Stimulated activated CD8-positive, alpha-beta memory T cell treated with anti-CD3 and anti-CD28 coated beads, Interleukin-7, amount 100 ng/mL, for 4 hours (primary cell): ENCODE measurements at places on chromosomes 7 and 10.

DNA sequence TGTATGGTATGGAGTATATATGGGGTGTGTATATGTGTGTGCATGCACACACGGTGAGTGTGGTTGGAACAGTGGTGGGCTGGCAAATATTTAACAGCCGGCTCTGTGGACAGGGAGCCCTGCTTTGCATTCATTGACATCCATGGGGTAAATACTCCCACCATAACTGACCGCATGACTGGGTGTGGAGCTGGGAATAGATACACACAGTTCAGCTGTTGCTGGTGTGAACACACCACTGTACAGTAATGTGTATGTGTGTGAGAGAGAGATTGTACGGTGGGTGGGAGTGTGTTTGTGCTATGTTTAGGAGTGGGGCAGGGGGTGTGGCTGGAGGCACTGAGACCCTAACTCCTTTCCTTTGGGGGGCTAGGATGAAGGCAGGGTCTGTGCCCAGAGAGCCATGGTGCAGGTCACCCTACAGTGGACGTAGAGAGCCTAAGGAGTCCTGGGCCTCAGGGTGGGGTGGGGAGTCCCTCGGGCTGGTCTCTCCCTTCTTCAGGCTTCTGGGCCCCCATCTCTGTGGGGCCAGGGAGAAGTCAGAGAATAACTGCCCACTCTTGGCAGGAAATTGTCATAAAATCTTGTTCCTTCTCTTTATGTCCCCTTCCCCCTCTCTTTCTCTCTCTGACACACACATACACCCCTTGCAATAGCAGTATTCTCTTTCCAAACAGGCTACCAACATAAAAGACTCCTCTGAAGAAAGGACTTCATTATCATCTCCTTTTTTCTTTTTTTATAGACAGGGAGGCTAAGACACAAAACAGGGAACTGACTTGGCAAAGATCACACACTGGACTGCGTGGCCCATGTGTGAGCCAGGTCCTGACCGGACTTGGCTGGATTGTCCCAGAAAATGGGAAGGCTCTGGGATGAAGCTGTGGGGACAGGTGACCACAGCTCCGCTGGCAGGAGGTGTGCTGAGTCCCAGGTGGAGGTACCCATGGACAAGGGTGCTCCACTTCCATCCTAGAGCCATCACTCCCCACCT is 3.2 kb downstream of the SFRP5 start:
- DNase-seq: no peak

DNA sequence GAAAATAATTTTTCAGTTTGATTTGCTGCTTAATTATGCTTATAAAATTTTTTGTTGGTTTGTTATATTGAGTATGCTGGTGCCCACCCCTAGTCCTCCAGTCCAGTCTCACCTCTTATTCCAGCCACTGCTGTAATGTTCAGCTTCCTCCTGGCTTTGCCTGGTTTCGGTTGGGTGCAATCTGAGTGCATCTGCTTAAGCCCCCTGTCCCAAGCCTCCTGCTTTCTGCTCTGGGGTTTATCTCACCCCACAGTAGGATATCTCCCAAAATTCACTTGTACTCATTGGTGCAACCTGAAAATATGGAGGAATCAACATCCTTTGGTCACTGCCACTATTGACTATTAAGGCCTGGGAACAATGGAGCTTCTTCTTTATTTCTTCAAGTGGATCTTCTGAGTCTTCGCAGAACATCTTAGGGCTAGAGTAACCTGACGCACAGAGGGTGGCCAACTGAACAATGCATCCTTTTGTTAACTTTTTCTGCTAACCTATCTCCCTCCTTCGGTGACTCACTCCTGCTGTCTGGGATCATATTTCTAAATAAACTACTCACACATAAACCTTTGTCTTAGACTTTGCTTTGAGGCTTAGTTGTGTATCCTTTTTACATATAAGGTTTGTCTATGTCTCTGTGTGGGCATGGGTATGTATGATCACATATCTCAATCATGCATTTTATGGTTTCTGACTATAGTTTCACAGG is 19.1 kb upstream of the SOSTDC1 start:
- DNase-seq: no peak

GRCh38 chr10:117638200-117638599 is 95.7 kb downstream of the EMX2 start:
- no peak for DNase-seq

DNA sequence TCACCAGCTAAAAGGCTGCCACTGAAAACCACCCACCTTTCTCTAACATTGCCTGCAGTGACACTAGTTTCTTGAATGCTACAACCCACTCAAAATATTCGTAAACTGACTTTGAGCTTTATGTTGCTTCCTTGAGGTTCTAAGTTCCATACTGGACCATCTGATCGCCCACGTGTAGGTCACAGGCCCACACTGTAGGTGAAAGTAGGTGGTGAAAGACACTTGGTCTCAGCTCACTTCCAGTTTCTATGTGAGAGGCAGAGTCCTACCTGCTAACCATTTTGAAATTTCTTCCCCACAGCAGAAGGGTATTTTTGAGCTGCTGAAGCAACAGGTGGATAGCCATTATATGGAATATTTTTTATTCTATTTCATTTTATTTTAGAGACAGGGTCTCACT is 97.3 kb downstream of the MYO3A start:
- no peak for DNase-seq

- no peak for DNase-seq
These were observed 58.0 kb upstream of the CELF2 start for GRCh38 chr10:10959666-10960065.

DNA sequence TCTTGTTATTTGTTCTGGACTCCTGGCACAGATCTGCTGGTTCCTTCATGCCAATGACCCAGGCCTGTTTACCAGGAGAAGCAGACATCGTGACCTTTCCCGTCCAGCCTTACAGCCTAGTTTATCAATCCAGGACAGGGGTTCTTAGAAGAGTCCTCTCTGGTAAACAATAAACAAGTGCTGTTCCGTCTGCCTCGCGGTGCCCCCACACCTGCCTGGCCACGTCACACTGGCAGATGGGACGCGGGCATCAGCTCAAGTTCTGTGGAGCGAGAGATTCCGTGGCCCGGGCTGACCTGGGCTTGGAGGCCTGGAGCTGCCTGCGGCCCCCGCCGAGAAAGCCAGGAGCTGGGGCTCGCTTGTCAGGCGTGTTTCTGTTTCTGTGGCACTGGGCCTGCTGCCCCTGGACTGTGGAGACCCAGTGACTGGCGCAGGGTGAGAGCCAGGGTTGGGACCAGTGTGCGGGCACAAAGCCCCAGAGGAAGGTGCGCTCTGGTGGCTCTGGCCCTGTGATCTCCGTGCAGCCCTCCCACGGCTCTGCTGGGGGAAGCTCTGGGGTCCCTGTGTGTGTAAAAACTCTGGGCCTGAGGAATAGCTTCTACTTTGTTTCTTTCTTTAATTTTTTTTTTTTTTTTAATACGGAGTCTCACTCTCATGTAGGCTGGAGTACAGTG is 28.4 kb upstream of the PFKFB3 start:
- no peak for DNase-seq

GRCh38 chr7:24979470-24979862 is 512 bp downstream of the OSBPL3 start:
- DNase-seq: peak; percentile 56
